Fibroblast of skin of abdomen (primary cell): ENCODE measurements at places on chromosomes 7 and 10.
A peak's percentile ranks its signal among the peaks of the same experiment; 100 is the strongest.

DNA sequence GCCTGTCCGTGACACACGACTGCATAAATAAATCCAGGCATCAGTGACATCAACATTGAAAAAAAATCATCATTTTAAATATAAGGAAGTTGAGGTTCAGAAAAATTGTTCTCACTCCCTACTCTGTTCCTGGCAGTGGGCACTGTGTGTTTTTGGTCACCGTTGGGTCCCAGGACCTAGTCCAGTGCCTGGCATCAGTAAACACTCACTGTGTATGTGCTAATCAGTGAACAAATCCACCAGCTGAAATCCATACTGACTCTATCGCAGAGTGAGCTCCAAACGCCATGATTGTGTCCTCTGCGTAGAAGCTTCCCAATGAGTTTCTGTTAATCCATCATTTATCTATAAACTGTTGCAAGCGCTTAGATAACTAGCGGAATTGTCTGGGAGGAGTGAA lies 41.2 kb downstream of the ITIH2 start:
- no peak for DNase-seq

GRCh38 chr7:137591421-137591837 lies 247.9 kb upstream of the PTN start:
- DNase-seq, result peak; percentile 65

- DNase-seq, result no peak
These were observed 219.3 kb downstream of the SKAP2 start for GRCh38 chr7:26645121-26645520.

DNA sequence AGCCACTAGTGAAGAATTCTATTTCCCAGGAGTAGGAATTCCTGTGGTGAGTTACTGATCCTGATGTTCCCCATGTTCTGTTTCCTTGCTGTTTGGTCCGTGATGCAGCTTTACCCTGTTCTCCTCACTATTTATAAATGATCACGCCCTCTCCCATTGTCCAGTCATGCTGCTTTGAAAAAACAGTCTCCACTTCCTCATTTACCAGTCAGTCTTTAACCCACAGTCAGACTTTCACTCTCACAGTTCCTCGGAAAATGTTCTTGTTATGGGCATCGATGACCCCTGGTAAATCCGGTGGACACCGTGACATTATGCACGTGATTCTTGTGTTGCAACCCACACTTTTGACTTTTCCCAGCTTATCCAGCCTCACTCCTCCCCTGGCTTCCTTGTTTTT lies 14.4 kb downstream of the SCIN start:
- peak; percentile 52 for DNase-seq

DNA sequence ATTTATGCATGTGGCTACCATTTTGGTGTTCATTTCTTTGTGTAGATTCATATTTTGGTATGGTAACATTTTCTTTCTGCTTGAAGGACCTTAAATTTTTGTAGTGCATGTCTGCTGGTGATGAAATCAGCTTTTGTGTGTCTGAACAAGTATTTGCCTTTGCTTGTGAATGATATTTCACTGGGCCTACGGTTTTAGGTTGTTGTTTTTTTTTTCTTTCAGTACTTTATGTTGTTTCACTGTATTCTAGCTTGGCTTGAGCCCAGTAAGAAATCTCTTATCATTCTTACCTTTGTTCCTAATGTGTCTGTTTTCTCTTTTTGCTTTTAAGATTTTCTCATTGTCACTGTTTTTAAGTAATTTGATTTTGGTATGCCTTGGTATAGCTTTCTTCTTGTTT lies 31.9 kb downstream of the SAMD8 start:
- DNase-seq, result peak; percentile 25

DNA sequence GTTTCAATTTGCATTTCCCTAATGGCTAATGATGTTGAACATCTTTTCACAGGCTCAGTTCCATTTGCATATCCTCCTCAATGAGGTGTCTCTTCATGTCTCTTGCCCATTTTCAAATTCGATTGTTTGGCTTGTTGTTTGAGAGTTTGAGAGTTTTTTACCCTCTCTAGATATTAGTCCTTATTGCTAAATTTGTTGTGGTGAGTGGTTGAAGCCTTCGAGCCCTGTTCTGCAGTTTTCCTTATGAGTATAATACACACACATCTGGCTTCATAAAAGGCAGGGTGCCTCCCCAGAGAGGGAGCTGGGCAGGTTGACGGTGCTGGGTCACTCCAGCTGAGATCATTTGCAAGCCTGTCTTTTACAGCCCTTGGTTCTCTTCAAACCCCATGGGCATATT lies 65.1 kb downstream of the RGS10 start:
- no peak for DNase-seq

GRCh38 chr10:91796331-91797047 lies 1.7 kb upstream of the TNKS2 start:
- DNase-seq, result no peak

- DNase-seq, result no peak
These were observed 177.6 kb downstream of the VTI1A start for GRCh38 chr10:112624546-112625048.

DNA sequence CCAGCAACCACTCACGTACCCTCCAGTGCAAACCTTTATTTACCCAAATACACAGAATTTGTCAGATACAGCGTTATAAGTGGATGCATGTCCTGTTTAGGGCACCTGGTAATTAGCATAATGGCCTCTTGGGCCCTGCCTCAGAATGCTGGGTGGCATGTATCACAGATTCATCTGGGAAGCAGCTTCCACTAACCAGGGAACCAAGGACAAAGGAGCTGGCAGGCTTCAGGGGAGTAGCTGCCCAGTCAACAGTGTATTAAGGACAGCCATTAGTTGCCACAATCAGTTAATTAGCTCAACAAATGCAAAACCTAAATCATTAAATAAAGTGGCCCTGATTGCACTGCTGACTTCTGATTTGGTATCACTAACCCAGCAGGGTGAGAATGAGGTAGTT lies 105.7 kb downstream of the RAPGEF5 start:
- DNase-seq, result no peak

DNA sequence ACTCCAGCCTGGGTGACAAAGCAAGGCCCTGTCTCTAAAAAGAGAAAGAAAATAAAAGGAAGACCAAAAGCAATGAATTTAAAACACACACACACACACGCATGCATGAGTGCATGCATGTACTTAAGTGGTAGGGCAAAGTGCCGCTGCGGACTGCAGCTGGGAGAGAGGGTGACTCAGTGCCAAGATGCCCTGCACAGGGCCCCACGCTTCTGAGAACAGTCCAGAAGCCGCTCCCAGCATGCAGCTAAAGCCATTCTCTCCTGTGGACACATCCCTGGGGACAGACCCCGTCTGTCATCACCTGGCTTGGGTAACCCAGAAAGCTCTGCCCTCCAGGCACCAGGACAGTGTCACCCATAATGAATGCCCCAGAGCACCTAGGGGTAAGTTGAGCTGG lies 61.0 kb upstream of the MYL10 start:
- no peak for DNase-seq

GRCh38 chr7:130875265-130875741 lies 141.3 kb upstream of the KLF14 start:
- DNase-seq, result no peak

GRCh38 chr7:2237109-2237602 lies 4.4 kb upstream of the MAD1L1 start:
- no peak for DNase-seq

- peak; percentile 88 for DNase-seq
These were observed at the start of gene SLK for GRCh38 chr10:103966671-103967447. SLK (plus strand) TSS chr10:103967140; CDS start chr10:103967746, 606 bp downstream.

GRCh38 chr10:28783087-28783486 lies 105.8 kb downstream of the BAMBI start:
- no peak for DNase-seq

DNA sequence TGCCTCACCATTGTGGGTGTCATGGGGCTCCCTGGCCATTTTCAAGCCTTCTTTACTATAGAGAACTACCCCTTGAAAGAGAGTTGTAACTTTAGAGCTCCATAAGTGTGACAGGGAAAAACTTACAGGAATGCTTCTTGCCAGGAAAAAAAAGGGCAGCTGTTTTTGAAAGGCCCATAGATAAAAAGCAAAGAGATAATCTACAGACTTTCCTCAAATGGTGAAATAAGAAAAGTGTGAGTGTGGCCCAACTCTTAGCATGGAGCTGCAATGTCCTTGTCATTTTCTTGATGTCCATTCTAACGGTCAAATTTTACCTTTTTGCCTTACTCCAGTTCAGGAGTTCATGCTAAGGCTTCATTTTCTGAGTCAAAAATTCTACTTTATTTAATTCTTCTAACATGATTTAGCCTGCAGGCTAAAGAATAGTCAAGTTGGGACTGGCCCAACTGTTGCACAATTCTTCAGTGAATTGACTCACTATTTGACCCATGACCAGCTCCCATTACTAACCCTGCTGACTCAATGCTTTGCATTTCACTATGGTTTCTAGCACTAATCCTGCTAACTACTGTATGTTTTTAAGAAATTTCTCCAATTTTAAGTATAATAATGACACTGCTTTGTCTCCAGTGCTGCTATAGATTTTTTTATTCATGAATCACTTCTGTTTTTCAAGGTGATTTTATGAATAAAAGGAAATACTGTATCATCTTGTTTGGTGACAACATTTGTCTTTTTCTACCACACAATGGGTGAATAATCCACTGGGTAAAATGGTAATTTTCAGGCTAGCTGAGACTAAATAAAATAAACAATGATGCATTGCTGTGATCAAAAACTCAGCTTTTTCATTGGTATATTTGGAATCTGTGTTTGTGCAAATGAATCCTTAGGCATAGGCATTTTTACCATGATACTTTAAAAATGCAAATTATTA lies 41.4 kb upstream of the SGCE start:
- DNase-seq, result peak; percentile 94

DNA sequence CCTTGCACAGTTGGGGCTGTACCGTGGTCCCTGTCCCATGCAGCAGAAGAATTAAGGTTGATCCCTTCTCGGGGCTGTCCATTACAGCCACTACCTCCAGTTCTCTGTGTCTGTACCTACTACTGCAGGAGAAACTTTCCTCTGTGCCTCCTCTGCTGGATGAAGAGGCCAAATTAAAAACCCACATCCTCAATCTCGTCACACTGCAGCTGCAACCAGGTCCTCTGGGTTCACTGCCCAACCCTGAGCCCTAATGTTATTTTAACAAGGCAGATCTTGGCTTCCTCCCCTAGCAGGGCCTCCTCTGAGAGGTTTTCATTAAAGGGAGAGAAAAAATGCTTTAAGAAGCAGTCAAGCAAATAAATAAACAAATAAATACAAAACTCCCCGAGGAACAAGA lies 66.6 kb downstream of the PLXNA4 start:
- DNase-seq, result no peak

- DNase-seq, result no peak
These were observed 65.6 kb downstream of the SLC29A4 start for GRCh38 chr7:5348134-5349004.

- no peak for DNase-seq
These were observed 153.0 kb upstream of the FGFR2 start for GRCh38 chr10:121751191-121751760.

GRCh38 chr10:14605231-14605925 lies 169.3 kb downstream of the FAM107B start:
- DNase-seq, result peak; percentile 38

DNA sequence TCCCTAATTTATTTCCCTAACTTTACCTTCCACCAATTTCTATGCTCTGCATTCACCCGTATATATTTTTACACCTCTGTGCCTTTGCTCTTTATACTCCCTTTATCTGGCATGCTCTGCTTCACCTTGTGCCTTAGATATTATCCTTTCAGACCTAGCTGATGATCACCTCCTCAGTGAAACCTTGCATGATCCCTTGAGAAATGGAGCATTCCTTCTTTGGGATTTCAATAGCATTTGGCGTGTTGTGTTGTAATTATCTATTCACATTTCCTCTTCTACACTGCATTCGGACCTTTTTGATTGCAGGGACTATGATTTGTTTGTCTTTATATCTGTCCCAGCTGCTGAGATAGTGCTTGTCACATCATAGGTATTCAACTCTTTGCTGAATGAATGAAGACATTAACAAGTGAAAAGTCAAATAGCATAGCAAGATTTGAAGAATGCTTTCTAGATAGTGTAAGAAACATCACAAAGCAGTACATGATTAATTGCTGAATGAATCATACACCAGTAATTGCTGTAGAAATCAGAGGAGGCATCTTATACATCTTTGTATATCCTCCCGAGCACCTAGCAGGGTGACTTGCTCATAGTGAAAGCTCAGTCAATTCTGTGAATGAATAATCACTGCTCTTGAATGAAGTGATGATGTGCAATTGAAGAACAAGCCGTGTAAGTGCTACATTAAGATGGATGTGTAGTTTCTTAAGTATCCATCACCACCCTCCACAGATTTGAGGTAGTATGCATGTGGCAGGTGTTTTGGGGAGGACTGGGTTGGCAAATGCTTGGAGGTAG lies 2.0 kb upstream of the TM9SF3 start:
- peak; percentile 62 for DNase-seq

GRCh38 chr10:73762915-73763314 lies 18.7 kb downstream of the SEC24C start:
- DNase-seq, result peak; percentile 44

DNA sequence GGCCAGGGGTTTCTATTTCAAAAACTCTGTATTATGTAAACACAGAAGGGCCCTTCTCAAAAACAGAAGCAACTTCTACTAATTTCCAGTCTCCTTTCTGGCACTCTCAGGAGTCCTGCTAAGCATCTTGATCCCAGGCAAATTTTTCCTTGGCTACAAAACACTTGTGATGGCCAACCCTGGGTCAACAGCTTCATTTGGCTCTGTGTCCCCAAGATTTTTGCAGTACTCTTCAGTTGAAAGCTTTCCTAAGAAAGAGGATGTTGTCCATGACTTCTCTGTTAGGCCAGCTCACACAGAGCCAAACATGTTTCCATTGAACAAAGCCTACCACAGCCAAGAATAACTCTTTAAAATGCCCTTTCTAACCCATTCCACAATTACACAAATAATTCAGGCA lies 99.0 kb upstream of the EGR2 start:
- DNase-seq, result no peak

DNA sequence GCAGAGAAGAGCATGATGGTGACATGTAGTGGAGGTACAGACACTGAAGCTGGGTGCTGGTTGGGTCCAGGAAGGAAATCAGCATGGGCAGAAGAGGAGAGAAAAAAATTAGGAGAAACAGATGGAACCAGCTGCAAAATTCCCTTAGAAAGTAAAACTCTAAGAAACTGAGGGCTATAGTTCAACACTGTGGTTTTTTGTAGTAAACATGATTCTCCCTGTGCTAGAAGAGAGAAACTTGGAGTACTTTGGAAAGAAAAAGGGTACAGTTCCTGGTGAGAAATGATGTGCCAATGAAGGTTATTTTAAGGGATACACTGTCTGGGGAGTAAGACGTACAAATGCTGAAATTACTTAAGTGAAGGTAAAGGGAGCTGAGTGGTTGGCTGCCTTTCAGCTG lies 181.5 kb upstream of the HPS1 start:
- no peak for DNase-seq

GRCh38 chr10:51224671-51225161 lies 150.4 kb downstream of the PRKG1 start:
- peak; percentile 94 for DNase-seq

GRCh38 chr10:25633542-25633941 lies 300.5 kb upstream of the MYO3A start:
- DNase-seq, result no peak
